ENCODE measurements at places on chromosomes 2 and 18.

GRCh38 chr2:33214857-33215256, 261.6 kb upstream of the RASGRP3 start:
- DNase-seq = no peak

DNA sequence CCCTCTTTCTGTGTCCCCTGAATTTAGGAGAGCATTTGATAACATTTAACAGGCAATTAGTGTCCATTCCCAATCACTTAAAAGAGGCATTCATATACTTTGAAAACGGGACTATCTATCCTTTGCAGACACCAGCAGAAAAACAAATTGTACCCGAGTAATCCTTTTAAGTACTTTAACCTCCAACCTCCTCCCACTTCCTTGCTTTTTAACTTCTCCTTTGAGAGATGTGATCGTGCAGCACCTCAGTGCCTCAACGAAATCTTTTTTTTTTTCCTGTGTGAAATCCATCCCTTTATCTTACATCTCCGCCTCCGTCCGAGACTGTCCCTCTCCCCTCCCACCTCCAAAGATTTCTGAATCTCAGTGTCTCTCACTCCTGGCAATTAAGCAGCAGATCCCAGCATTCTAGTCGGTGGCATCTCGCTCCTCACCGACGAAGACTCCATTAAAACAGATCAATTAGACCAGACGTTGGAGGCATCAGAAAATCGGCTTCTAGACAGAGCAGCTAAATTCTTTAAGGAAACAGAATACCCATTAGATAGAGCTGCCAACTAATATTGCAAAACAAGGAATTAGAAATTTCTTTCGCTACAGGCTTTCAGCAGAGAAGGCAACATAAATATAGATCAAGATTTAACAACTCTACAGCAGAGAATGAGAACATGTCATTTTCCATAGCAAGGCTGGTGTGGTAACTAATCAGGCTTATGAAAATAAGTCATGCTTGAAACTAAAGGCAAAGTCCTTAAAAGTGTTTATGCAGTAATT, 1.9 kb upstream of the TMEFF2 start:
- no peak for DNase-seq

GRCh38 chr2:102438578-102438977, 15.6 kb downstream of the IL18RAP start:
- DNase-seq = no peak

DNA sequence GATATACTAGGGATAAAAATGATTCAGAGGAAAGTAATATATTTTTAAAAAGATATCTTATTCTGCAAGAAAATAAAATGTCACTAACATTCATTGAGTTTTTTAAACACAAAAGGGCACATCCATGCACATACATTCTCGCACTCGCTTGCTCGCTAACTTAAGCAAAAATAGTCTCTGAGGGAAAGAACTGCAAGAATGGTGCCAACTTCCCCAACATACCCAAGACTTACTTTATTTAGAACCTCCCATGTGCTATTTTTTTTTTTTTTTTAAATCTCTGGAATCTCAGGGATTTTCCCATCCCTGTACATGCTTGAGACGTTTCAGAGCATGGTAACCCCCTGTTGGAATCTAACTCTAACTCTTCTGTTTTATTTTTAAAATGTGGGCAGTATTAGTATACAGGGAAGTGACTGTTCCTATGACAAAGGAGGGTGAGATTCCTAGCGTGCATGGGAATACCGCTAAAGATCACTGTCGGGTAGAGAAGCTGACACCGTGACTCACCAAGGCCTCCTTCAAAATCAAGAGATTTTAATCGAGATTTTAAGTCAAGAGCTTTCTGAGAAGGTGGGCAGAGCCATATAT, 187.9 kb upstream of the ZEB2 start:
- DNase-seq = no peak

DNA sequence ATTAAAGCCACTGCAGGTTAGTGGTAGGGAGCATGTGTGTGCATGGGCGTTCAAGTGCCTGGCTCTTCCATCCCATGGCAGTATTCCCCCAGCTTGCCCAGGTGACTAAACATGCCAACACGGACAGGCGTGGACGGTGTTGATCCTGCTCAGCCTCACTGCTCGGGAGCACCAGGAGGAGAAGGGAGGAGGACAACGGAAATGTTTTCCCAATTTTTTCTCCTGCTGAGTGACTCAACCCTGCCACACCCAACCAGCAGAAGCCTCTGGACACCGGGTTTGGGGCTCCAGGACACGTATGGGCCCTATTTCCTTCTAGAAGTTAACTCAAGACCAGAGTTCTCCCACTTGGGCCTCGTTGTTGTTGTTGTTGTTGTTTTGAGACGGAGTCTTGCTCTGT, 139.1 kb downstream of the CYP26B1 start:
- no peak for DNase-seq

- DNase-seq = no peak
These were observed 42.0 kb downstream of the MCFD2 start for GRCh38 chr2:46873604-46874068.

- no peak for DNase-seq
These were observed 58.1 kb upstream of the KYNU start for GRCh38 chr2:142819411-142819810.

DNA sequence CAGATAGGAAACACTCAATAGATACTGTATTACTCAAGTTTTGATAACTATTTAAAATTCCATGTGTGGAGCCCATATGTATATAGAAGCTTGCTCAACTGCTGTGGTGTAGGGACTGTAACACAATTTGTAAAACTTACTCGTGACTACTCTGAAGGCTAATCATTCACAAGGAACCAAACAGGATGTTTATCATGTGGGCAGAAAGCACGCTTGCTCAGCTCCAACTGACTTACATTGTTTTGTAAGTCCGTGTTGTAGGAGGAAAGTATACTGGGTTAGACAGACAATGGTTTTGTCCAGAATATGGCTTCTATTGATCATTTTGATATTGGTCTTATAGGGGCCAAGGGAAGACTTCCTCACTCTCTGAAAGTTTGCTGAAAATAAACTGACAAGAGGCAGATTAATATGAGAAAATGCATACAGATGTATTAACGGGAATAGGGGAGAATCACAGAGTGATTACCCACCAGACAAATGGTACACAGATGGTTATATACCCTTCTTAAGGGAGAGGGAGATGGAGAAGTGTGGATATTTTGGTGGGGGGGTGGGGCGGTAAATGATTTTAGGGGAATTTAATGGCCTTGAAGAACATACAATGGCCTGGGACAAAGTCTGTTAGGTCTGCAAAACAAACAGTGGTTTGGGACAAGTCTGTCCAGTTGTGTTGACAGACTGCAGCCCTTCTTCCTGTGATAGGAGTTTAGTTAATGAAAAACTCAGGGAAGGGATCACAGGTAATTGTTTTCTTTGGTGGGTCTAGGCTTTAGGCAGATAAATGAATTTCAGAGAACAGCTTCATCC, 259.3 kb upstream of the SP5 start:
- DNase-seq = no peak

DNA sequence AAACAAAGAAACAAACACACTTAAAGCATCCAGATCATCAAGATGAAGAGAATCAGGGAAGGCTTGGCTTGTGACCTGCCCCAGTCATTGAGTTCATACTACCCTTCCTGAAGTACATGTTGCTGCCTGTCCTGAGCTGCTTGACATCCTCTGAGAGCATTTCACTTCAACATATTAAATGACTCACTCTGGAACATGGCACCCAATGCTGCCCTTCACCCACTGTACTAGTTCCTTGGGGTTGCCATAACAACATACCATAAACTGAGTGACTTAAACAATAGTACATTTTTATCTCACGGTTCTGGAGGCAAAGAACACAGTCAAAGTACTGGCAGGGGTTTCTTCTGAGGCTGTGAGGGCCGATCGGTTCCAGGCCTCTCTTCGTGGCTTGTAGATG, 371.3 kb downstream of the RNF144A start:
- no peak for DNase-seq

DNA sequence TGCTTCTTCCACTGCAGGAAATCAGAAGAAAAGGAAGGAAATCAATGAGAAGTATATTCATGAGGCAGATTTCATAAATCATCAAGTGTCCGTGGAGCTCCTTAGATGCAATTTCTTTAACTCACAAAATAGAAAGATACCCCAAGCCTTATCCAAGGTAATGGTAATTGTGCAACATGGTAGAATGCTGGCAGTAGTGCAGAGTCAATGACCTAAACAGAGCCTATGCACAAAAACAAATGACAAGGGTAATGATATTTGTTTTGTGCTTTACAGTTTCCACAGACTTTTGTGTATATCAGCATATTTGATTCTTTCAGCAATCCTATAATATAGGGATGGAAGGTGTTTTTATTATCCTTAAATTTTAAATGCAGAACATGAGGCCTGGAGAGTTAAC, 102.7 kb downstream of the SETBP1 start:
- no peak for DNase-seq

DNA sequence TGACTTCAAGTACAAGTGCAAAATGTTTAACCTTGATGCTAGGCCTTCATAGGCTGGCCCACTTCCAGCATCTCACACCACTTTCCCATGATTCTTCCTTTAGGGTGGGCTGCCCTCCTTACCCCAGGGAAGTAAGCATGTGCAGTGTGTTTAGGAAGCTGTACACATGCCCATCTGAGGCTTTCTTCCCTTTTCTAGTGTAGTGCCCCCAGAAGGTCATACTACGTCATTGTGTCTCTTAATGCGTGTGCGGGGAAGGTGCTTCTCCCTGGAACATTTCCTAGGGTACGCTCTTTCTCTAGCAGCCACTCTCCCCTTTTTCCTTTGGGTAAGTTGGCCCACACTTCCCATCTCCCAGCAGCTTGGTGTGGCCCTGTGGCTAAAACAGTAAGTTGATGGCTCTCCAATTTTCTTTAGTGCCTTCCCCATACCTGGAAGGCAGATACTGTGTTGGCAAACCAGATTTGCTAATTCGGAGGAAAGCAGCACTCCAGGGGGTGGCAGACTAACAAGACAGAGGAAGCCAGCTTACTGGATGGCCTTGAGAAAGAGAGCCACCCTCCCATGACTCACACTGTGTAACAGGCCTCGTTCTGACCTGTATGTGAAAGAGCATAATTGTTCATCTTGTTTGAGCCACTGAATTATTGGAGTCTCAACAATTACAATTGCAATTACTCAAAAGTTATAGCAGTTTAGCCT, 1.1 kb upstream of the SULT6B1 start:
- no peak for DNase-seq

DNA sequence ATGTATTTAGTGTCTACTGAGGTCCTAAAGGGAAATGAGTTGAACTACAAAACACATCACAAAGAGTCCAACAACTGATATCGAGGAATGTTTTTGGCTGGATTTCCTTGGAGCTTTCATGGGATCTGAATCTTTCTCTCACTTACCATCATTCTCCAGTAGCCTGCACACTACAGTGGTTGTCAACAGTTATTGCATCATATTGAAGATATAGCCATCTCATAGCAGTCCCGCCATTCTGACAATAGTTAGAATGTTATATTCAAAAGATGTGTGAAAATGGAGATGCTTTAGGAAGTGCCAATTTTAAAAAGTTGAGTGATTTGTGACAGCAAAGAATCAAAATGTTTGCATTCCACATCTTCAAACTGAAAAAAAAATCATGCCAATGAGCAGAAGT, 186.8 kb downstream of the DSC3 start:
- DNase-seq = no peak

- no peak for DNase-seq
These were observed 12.0 kb upstream of the GALM start for GRCh38 chr2:38653715-38654527.

DNA sequence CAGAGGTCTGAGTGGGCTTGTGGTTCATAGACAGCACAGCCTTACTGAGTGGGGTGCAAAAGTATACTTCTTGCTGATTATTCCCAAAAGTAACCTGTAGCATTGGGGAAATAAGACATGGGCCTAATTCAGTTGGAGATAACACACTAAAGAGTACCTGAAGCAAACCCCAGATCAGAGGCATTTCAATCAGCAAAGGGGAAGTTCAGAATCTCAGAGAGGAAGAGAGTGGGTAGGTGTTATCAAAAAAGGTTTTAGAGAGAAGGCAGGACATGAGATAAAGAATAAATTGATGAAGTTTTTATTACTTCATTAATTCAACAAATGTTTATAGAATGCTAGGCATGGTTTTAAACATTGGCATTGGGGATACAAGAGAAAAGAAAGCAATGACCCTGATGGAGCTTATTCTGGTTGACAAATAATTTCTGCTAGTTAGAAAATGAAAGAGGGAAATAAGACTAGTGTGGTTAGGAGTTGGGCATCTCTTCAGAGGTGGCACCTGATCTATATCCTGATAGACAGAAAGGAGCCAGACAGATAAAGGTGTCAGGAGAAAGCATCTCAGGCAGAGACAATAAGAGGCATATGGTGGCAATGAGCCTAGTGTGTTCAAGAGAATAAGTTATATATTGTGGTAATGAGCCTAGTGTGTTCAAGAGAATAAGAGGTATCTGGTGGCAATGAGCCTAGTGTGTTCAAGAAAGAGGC, 153.8 kb upstream of the SETBP1 start:
- no peak for DNase-seq

GRCh38 chr2:228590681-228591080, 409.2 kb upstream of the SPHKAP start:
- no peak for DNase-seq

DNA sequence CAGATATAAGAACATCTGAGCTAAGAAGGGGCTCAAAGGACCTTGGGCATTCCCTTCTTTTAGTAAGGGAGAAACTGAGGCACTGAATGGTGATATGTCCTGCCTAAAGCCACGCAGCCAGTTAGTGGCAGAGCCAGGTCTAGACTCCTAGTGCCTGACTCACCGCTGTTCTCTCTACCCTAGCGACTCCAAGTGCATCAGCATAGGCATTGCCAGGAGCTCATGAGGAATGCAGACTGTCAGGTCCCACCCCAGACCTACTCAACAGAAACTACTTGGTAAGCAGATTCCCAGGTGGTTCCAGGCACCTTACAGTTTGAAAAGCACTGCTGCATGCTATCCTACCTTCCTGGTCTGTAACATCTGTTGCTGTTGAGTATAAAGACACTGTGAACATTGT, 158.9 kb downstream of the MSH2 start:
- DNase-seq = no peak

DNA sequence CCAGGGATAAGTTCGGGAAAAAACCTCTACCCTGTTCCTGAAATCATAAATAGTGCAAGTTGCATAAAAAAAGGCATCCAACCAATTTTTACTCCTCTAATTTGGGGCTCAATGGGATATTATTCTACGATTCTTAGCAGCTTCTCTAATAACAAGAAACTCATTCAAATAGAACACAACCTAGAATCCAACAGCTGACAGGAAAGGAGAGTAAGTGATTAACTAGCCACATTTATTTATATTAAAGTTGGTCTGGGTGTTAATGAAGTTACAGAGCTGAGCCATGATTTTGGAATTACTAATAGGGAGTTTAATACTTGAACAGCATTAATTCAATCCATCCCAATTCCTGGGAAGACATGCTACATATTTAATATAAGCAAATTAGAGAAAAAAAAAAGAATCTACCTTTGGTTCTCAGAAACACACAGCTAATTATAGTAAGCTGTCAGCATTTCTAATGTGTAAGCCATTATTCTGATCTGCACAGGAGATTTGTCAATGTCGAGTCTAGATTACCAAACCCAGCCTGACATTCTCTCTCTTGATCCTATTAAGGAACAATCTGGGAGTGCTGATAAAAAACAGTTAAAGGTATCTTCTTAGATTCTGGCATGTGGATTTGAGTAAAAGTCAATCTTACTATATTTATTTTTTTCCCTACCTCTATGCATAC, 267.7 kb downstream of the NBAS start:
- DNase-seq = no peak
